ENCODE measurements at places on chromosomes 5 and 9.

GRCh38 chr5:71948206-71948605 is 159.1 kb upstream of the MAP1B start:
- peak; percentile 3 for DNase-seq

DNA sequence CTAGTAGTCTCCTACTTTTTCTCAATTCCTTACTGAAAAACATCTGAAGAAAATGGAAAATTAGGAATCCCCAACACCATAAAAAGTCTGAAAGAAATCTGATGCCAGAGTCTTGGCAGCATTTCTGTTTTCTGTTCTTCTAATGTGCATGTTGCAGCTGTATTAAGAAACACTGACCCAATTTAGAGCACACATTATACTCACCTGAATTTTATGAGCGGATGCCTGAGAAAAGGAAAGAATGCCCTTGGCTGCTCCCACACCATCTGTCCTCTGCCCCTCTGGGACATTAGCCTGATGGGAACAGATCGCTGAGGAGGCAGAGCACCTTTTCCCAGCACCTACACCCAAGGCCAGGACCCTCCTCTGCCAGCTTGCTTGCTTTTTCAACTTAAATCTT is 14.1 kb upstream of the ANP32B start:
- no peak for DNase-seq

- DNase-seq: peak; percentile 49
Measured at GRCh38 chr5:10600626-10601245, 36.9 kb downstream of the ANKRD33B start.

DNA sequence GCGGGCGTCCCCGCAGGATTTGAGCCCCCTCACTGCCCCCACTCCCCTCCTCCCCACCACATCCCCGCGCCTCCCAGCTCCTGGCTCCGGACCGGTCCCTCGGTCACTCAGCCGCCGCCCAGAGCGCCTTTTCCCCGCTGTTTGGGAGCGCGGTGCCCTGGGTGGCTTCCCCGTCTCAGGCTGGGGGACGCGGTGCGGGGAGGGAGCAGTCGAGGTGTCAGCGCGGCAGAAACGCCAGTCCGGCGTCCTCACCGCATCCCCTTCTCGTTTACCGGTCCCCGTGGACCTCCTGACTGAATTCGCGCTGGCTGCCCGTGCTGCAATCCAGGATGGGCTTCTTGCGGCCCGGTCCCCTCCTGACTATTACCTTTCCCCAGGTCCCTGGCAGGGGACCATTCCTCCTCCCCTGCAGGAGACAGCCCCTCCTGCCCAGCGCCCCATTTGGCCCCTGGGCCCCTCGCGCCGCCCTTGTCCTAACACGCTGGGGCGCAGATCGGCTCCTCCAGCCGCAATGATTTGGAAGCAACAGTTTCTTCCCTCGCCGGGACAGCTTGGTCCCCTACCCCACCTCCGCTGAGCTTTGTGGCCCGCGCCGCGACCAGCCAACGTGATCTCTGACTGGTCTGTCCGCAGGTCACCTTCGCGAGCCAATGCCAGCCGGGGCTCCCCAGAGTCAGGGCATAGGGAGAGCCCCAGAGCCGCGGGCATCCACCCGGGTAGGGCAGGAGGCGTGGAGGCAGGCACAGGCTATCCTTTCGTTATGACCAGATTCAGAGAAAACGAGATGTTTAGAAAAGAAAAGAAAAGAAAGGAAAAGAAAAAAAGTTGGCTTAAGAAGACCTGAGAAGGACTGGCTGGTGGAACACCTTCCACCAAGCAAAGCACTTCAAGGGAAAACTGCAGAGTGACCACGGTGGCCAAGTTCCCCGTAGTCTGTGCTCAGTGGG is 1.2 kb downstream of the ANKRD33B start:
- no peak for DNase-seq

GRCh38 chr9:136230365-136230764 is 15.2 kb downstream of the QSOX2 start:
- DNase-seq: no peak

GRCh38 chr9:107478805-107479204 is 10.8 kb downstream of the KLF4 start:
- no peak for DNase-seq

DNA sequence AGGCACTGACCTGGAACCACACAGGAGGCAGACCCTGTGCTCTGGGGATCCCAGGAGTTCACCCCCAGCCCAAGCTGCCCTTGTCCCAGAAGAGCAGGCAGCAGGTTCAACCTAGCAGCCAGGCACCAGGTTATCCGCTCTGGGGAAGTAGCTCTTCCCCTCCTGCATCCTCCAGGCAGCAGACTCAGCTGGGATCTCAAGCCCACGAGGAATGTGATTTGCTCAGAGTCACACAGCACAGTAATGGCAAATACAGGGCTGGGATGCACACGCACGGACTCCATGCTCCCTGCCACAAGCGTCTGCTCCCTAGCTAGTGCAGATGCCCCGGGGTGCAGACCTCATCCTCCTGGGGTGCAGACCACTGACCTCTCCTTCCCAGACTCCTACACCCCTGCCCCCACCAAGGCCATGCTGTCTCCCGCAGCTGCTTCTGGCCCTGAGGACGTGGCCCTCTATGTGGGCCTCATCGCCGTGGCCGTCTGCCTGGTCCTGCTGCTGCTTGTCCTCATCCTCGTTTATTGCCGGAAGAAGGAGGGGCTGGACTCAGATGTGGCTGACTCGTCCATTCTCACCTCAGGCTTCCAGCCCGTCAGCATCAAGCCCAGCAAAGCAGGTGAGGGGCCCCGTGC is 25.5 kb downstream of the HK3 start:
- DNase-seq: no peak

GRCh38 chr5:171029401-171029800 is 167.6 kb downstream of the RANBP17 start:
- DNase-seq: no peak

All from activated CD4-positive, alpha-beta T cell treated with anti-CD3 and anti-CD28 coated beads for 48 hours (primary cell).